ENCODE measurements at places on chromosomes 3 and 15.

DNA sequence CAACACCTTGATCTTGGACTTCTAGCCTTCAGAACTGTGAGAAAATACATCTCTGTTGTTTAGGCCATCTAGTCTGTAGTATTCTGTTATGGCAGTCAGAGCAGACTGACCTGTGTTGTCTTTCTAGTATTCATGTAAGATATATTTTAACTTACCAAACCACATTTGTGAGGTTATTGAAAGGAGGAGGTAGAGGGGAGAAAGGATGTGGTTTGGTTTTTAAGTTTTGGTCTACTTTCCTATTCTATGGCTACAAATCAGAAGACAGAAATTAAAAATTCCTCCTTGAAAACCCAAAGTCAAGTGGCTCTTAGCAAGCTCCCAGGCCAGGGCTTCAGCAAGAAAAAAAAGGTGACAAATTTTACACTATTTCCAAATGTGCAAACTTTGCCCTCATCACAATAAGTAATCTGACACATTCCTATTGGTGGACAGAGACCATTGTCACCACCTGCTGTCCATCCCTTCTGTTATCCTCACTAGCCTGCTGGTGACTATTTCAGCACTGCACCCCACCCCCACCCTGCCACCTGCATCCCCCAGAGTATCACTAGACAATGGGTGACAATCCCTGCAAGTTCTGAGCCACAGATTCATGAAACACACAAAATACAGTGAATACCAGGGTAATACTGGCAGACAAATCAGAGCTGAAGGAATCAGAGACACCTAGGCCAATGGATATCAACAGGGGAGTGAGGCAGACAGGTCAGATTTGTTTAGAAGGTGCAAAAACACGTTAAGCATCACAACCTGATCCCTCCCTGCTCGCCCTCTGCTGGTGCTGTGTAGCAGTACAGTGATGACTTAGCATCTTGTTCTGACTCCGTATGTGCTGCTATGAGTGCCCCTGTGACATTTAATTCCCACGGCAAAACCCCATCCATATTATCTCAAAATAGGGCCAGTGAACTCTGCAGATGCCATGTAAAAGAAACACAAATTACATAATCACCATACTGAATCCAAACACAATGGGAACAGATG is 79.0 kb upstream of the DCLK3 start:
- H3K27ac ChIP-seq, result peak overlapping the region; percentile 12
- peaks cover 98% of the 10 kb centered on the region for H3K36me3 ChIP-seq
- H3K4me3 ChIP-seq, result no peak overlapping the region
- H3K27me3 ChIP-seq, result no peaks in the 10 kb centered on the region
- DNase-seq, result no peak

DNA sequence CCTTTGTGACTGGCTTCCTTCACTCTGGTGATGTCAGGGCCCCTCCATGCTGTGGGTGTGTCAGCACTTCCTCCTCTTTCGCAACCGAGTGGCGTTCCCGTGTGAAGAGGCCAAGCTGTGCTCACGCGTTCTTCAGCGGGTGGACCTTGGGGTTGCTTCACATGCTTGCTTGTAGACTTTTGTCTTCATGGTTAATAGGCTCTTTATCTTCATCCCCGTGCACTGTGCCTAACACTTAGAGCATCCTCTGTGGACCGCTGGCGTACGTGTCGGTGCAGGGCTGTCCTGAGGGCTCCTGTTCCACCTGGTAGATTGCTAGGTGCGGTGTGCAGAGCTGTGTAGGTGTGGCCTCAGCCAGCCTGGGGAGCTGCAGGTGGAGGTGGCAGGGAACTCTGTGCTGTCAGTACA is 182.3 kb downstream of the OR4M2 start:
- no peaks in the 10 kb centered on the region for H3K4me1 ChIP-seq

- no peaks in the 10 kb centered on the region for H3K36me3 ChIP-seq
- H3K4me1 ChIP-seq, result no peaks in the 10 kb centered on the region
- H3K27ac ChIP-seq, result no peak overlapping the region
- no peak overlapping the region for H3K4me3 ChIP-seq
Observed at GRCh38 chr15:33654860-33655259, 313.4 kb upstream of the CHRM5 start.

GRCh38 chr3:13869761-13870343 is 10.0 kb downstream of the WNT7A start:
- no peak overlapping the region for H3K4me3 ChIP-seq
- H3K27ac ChIP-seq, result no peak overlapping the region
- no peaks in the 10 kb centered on the region for H3K4me1 ChIP-seq
- no peak for DNase-seq
- peaks cover 40% of the 10 kb centered on the region for H3K27me3 ChIP-seq

DNA sequence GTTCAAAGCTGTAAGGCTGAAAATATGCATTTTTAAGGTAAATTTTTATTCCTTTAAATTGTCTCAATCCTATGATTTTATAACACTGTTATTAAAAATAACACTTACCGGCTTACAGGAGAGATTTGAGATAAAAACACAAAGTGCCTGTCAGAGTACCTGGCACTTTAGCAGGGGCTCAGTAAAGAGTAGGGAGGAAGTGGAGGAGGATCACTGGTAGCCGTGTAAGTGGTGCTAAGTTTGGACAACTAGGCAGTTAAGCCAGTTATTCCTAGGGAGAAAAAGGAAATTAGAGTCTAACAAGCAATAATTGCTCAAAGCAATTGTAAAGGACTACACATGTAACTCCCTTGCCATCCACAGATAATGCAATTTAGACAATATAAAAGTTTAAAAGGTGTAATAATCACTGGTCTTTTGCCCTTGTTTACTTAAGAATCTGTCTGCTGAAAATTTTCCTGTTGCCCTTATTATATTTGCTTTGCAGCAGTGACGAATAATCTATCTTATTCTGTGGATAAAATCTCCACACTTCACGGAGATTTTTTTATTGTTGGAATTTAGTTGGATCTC is 204.8 kb downstream of the CDIN1 start:
- no peak for DNase-seq
- peaks cover 1% of the 10 kb centered on the region for H3K36me3 ChIP-seq
- no peaks in the 10 kb centered on the region for H3K27me3 ChIP-seq
- no peak overlapping the region for H3K27ac ChIP-seq

GRCh38 chr3:48370333-48370713 is 1.7 kb upstream of the FBXW12 start:
- no peak overlapping the region for H3K4me3 ChIP-seq
- no peaks in the 10 kb centered on the region for H3K4me1 ChIP-seq
- DNase-seq, result no peak
- no peaks in the 10 kb centered on the region for H3K36me3 ChIP-seq
- H3K27me3 ChIP-seq, result no peaks in the 10 kb centered on the region
- no peak overlapping the region for H3K27ac ChIP-seq

- DNase-seq, result no peak
- H3K36me3 ChIP-seq, result no peaks in the 10 kb centered on the region
- no peak overlapping the region for H3K4me3 ChIP-seq
- H3K27ac ChIP-seq, result no peak overlapping the region
Observed at GRCh38 chr3:118587037-118587741, 447.5 kb downstream of the IGSF11 start.

- H3K4me3 ChIP-seq, result no peak overlapping the region
- DNase-seq, result no peak
- H3K36me3 ChIP-seq, result peaks cover 2% of the 10 kb centered on the region
- H3K27ac ChIP-seq, result no peak overlapping the region
- peaks cover 2% of the 10 kb centered on the region for H3K27me3 ChIP-seq
Observed at GRCh38 chr3:72279631-72280041, 494.7 kb upstream of the PROK2 start.

DNA sequence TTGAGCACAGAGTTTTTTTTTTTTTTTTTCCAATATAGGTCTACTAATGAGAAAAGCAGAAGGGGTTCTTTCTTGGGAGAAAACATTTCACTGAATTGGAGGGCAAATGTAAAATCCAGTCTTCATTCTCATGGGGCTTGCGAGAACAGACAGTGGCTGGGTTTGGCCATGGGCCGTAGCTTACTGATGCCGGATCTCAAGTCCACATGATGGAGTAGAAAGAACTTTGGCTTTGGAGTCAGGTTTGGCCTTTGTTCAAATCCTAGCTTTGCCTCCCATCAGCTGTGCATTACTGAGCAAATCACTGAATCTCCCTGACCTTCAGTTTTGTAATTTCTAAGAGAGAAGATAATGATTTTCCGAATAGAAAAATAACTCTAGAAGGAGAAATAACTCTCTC is 59.7 kb downstream of the LMCD1 start:
- no peak for DNase-seq
- H3K4me3 ChIP-seq, result no peak overlapping the region
- no peak overlapping the region for H3K27ac ChIP-seq

Measured in activated B cell treated with CpG ODN at 0.5 μM for 24 hours (primary cell).